ENCODE measurements at places on chromosomes 12 and 14. TPM values are rescaled to one million over a fixed set of nuclear protein-coding genes. Genes with fewer than 3 reads are reported as not detected.

GZMB gene
- total RNA-seq = not detected

ABCD2 gene
- total RNA-seq = not detected

TRIP11 gene
- total RNA-seq = 50.5 TPM

ZBTB25 gene
- total RNA-seq = 9.7 TPM

PPP1R13B gene
- total RNA-seq = 9.5 TPM

AKT1 gene
- 148 TPM for total RNA-seq

CLEC2A gene
- 0.84 TPM for total RNA-seq

ST8SIA1 gene
- total RNA-seq = 14.4 TPM

RAN gene
- 795 TPM for total RNA-seq

LTBR gene
- total RNA-seq = 2.8 TPM

CCDC60 gene
- 1.7 TPM for total RNA-seq

TUNAR gene
- total RNA-seq = 0.50 TPM

TMEM30B gene
- not detected for total RNA-seq

LHX5 gene
- not detected for total RNA-seq

GALC gene
- total RNA-seq = 23.5 TPM

TMED8 gene
- total RNA-seq = 10.2 TPM

WNT1 gene
- total RNA-seq = not detected

BDKRB1 gene
- 0.20 TPM for total RNA-seq

SLC22A17 gene
- total RNA-seq = 29.3 TPM

GRIP1 gene
- 12.6 TPM for total RNA-seq

CD163 gene
- total RNA-seq = not detected

TMEM119 gene
- total RNA-seq = 1.8 TPM

CLEC2D gene
- total RNA-seq = 4.7 TPM

PLEKHD1 gene
- total RNA-seq = 0.05 TPM

ACVRL1 gene
- 1.3 TPM for total RNA-seq

FAM90A1 gene
- total RNA-seq = not detected
